NCI-H774 (cell line): ENCODE measurements at places on chromosomes 7 and 10.
A peak's percentile ranks its signal among the peaks of the same experiment; 100 is the strongest.

DNA sequence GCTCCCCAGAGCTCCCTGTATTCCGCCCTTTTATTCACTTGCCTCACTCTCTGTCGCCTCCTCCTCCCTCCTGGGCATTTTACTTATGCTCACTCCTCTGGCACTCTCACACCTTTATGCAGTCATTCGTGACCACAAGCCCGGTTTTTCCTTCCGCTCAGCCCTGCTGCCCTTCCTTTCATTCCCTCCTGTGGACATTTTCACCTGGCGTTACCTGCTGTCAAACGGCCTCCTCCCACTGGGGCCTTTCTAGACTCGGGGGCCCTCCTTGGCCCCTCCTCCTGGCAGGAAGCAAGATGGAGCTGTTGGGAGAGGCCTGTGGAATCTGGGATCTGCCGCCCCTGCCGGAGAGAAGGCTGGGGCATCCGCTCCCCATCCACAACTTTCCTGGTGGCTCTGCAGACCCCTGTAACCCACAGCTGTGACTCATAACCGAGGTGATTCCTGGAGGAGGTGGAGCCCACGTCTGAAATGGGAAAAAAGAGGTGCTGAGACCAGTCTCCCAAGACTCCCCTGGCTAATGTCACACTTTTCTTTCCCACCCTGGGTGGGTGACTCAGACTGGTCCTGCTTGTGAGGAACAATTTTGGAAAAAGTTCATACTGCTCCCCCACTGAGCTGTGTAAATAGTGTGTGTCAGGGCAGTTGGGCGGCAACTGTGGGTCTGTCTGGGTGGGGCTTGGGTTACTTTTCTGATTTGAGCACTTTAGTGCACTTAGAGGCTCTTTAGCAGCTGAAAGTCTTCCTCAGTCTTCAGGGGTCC lies 1.2 kb downstream of the VCL start:
- no peak for DNase-seq

- no peak for DNase-seq
Measured at GRCh38 chr10:16459423-16459939, 22.7 kb downstream of the PTER start.

DNA sequence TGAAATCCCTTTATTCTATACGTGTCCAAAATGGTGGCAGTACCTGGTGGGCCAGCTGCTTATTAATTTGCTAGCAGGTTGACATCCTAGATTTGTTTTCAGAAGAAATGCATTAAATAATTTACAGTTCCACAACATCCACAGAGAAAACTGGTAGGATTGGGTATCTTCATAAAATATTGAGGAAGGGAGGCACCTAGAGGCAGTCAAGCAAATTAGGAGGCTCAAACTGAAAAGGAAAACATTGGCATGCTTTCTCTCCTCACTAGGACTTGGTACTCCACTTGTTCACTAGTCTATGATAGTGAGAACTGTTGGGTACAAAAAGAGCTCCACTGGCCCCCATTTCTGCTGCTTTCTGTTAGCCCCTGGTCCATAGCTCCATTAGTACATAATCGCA lies 18.3 kb upstream of the LRGUK start:
- no peak for DNase-seq

GRCh38 chr7:88172842-88173241 lies 47.0 kb downstream of the SRI start:
- DNase-seq: no peak

DNA sequence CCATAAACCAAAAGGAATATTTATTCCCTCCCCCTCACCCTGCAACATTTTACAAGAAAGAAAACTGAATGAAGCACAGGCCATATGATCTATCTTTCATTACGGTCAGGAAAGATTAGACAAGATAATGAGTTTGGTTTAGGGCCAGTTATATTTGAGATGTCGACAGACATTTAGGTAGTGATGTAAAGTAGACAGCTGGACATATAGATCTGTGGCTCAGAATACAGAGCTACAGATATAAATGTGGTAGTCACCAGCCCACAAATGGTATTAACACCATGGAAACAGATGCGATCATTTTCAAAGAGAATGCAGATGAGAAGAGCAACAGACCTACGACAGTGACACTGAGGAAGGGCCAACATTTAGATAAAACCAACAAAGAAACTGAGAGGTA lies 142.5 kb downstream of the SRPK2 start:
- DNase-seq: no peak

DNA sequence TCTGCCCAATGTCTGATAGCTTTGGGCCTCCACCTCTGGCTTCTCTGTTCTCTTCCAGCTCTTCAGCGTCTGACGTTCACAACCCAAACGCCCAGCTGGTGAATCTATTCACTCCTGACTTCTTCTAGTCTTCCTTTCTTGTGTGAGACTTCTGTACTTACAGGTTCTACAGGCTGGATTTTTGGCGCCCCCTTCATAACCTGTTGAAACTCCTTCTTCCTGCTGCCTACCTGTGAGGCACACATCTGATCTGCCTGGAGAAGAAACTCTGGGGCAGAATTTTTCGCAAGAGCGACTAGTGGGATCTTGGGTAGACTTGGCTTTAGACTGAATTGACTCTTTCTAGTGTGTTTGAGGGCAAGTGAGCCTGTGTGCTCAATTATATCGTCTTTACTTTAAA lies 249.3 kb downstream of the REEP3 start:
- no peak for DNase-seq

GRCh38 chr7:24786941-24787340 lies 29.7 kb upstream of the GSDME start:
- DNase-seq: no peak

DNA sequence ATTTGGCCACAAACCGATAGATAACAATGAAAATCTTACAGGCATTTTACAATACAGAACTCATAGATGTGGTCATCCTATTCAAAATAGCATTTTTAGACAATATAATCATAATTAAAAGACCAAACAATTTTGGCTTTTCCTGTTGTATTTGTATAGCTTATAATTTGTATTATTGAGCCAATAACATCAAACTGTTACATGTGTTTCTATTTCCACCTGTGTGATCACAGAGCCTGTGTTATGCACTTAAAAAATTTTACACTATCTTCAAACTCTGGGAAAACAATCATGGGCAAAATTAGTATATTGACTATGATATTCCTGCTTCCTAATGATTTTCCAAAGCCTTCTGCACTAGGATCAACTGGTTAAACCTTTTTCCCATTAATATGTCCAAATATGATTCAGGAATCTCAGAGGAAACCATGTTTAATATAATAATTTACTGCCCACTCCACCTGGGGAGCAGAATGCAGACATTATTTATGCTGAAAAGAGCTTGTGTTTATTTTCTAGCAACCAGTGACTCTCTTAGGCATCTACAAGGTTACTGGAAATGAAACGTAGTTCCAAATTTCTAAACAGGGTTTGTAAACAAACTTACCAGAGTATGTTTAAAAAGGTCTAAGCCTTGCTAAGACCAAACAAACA lies 1.7 kb downstream of the RHOBTB1 start:
- no peak for DNase-seq

GRCh38 chr10:13665516-13666262 lies 78.9 kb downstream of the PRPF18 start:
- DNase-seq: no peak

DNA sequence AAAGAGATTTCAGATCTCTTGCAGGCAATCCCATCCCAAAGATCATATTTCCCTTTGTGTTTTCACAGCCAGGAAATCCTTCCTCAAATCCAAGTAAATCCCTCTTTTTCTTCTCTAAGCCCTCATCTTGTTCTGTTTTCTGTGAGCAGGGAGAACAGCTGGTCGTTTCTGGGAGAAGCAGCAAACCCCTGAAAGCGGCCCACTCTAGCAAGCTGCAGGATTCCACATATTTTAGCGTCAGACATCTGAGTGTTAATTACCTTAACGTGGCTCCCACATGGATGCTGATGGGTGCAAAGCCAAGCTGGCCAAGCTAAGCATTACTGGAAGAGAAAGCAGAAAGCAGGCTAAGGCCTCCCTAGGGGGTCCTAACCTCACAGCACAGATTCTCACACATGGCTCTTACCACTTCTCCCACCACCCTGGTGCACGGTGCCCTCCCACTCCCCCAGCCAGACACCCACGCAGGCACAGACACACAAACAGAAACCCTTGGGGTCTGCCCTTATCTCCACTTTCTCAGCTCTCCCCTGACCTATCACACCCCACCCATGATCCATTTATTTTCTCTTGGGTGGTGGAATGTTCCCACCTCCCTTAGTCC lies 551.0 kb upstream of the AUTS2 start:
- no peak for DNase-seq

DNA sequence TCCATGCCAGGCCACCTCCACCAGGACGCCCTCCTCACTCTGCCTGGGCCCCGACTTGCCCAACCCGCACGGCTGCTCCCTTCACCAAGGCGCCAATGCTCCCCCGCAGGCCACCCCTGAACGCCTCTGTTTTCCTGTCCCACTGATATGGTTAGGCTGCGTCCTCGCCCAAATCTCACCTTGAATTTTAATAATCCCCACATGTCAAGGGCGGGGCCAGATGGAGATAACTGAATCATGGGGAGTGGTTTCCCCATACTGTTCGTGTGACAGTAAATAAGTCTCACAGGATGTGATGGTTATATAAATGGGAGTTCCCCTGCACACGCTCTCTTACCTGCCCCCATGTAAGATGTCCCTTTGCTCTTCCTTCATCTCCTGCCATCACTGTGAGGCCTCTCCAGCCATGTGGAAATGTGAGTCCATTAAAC lies 29.8 kb downstream of the RSU1 start:
- no peak for DNase-seq

GRCh38 chr7:142420554-142421362 lies 162.9 kb upstream of the PRSS58 start:
- DNase-seq: no peak

GRCh38 chr10:35661236-35661635 lies 19.1 kb upstream of the FZD8 start:
- no peak for DNase-seq

DNA sequence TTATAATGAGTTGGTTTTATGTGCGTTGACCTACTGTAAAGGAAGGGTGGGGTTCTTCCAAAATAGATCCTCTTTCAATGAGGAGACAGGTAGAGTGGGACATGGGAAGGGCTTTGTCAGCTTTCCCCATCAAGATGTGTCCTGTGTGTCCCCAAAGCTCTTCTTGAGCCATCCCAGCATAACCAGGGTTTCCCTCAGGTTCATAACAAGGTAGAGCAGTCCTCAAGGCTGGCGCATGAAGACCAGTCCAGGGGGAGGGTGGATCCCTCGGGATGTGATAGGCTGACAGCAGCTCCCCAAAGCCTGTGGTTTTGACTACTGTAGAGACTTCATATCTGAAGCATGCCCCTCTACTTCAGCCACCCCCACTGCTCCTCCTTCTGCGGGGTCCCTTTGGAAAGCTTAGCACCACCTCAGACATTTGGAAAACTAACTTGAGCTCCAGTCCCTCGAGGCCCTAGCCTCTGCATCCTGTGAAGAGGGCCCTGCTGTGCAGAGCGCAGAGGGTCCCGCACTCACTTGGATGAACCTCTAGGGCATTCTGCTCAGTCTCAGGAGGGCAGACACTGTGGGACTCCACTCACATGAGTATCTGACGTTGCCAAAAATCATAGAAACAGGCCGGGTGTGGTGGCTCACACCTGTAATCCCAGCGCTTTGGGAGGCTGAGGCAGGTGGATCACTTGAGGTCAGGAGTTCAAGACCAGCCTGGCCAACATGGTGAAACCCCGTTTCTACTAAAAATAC lies 1.1 kb upstream of the GIMAP8 start:
- DNase-seq: no peak

GRCh38 chr7:117210397-117210796 lies 112.5 kb downstream of the WNT2 start:
- no peak for DNase-seq

DNA sequence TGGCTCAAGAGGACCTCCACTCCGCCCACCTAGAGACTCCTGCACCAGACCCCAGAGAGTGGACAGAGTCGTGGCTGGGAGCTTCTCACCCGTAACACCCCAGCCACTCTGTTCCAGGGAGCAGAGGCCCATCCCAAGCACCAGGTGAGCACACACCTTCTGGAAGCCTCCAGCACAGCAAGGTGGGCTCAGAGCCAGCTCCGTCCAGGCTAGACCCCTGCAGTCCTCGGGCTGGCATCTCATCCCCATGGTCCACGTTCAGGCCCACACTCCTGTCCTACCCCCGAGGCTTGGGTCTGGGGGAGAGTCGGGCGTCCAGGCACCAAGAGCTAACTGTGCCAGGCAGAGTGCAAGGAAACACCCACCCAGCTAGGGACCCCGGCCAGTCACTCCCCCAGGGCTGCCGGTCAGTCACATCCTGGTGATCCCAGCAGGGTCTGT lies 13.2 kb downstream of the PDGFA start:
- DNase-seq: no peak

DNA sequence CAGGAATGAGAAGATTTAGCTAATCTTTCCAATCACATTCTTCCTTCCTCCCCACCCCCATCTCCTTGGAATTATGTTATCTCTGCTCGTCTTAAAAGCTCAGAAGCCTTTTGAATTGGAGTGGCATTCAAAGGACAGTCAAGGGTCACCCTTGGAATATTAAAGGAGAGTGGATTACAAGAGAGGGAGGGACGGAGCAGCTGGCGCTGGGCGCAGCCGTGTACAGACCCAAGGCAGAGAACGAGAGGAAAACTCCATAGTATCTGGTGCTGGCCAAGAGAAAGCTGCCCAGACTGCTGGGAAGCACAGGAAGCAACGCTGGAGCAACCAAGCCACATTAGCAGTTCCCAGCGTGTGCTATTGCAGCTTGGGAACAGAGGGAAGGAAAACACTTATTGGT lies 95.7 kb downstream of the POU6F2 start:
- peak; percentile 47 for DNase-seq

DNA sequence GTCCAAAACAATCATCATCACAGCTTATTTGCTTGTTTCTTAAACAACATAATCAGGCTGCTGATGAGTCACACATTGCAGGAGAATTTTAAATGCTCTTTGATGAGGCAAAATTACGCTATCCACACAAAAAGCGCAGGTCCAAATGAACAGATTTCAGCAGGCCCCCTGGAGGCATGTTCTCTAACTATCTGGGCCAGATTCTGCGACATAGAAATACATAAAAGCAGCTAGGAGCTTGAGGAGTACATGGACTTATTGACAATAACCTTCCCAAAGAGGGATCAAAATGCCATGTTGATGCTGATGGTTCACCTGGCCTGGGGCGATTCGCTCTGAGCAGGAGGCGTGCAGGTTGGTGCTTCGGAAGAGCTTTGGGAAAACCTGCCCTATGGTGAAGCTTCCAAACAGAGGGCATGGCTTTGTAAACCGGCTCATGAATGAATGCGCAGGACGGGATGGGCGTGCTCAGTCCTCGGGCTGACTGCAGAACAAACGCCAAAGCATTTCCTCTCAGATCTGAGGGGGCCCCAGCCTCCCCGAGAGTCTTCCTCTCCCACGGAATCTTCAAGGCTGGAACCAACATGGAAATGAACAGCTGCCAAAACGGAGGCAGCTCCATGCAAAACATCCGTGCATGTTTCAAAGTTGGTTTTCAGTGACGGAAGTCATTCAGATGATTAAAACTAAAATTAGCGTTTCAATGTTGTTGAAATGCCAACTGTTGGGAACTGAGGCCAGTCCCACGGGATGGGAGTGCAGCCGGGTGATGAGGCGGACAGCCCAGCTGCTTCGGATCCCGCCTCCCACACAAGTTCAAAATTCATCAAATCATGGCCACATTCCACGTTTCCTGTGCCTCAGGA lies 179.6 kb downstream of the TCERG1L start:
- DNase-seq: no peak
